Stimulated activated CD8-positive, alpha-beta memory T cell treated with anti-CD3 and anti-CD28 coated beads, Interleukin-7, amount 100 ng/mL, for 48 hours (primary cell): ENCODE measurements at places on chromosomes 12 and 14.

DNA sequence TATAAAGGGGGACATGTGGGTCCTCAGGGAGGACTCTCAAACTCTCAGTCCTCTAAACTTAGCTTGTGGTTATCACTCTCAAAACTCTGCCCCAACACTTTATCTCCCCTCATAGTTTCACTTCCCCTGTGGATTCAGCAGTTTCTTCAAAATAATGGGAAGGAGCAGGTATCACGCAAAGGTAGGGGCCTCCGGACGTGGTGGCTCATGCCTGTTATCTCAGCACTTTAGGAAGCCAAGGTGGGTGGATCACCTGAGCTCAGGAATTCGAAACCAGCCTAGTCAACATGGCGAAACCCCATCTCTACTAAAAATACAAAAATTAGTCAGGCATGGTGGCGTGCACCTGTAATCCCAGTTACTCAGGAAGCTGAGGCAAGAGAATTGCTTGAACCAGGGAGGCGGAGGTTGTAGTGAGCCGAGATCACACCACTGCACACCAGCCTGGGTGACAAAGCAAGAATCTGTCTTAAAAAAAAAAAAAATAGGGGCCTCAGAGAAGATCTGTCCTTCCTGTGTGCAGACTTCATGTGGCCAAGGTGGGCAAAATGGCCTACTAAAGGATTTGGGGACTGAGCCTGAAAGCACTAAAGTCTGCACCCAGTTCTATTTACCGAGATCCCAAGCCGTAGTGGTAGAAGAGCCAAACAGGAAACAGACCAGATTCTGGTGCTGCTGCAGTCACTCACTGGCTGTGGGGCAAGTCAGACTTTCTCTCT is 6.4 kb downstream of the ITGB7 start:
- DNase-seq: no peak

DNA sequence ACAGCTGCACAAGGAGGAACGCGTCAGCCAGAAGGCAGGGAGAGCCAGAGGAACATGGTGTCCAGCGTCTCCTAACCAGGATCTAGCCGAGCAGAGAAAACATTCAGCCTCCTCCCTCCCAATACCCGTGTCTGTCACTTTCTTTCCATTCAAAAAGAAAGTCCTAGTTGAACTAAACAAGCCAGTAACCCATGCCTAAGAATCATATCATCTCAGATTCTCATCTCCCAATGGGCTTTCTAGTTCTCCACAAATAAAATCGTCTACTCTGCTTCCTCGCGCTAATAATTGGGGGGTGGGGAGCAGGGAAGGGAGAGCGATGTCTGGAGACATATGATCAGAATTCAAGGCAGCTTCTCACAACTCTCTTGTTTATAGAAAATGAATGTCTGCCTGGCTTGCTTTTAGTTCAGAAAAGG is 7.4 kb downstream of the NKX2-1 start:
- DNase-seq: no peak

- DNase-seq: peak; percentile 44
Measured at GRCh38 chr12:106223485-106224354, 24.1 kb downstream of the CKAP4 start.

DNA sequence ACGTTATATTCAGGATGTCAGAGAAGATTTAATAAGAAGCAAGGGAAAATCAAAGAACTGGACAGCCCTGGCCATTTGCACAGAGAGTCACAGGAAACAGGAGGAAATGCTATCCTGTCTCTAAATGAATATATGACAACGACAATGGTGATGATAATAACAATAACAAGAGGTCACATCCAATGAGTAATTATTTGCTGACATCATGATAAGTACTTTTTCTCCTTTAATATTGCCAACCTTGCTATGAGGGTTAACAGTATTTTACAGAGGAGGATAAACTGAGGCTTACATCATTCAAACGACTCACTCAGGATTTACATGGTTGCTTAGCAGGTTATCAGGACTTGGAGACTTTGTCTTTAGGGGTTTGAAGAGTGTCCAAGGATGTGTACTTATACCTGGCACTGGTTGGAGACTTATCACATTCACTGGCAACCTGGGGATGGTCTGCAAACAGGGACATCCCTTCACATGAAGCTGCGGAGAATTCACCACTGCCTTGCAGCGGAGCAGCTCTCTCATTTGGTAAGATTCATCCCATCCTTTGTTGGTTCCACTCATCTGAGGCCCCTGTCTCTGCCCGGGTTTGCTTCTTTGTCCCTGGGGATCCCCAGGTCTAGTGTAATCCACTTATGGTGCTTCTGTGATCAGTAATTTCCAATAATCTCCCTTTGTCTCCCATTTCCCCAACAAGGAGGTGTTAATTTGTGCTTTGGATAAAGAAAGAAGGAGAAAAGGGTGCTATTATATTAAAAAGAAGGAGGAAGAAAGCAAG is 637.8 kb downstream of the BCL11B start:
- no peak for DNase-seq

DNA sequence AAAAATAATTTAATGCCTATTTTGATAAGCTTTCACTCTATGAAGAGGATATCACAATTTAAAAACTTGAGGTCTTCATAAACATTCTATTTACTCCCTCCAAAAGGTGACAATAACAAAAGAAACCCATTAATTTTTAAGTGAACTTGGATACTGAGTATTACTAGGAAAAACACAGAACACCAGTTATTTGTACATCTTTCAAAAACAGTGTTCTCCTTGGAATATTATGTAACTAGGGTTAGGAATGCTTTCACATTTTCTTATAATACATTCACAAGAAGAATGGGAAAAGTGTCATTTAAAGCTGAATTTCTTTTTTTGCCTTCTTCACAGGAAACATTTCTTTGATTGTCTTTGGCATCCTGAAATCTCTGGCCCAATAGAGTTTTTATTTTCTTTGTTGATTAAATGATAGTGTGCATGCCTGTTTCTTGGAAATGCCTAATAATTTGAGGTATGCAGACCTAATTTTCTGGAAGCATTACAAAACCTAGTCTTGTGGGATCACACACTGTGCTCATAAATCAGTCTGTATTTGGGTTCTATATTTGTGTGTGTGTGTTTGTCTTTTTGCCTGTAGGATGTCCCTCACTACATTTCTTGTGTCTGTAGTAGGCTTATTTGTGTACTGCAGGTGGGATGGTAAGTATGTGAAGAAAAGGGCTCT is 76.5 kb downstream of the WNK1 start:
- no peak for DNase-seq

- DNase-seq: peak; percentile 13
Measured at GRCh38 chr12:85036234-85036707, at the start of the genes LRRIQ1 and TSPAN19. Gene LRRIQ1, plus strand, starts transcription at chr12:85036351. Its CDS starts 1,826 bp downstream, at chr12:85038177. Gene TSPAN19, minus strand, starts transcription at chr12:85036277. Its CDS starts 6,331 bp downstream, at chr12:85029946.

GRCh38 chr12:47882781-47883546 is 21.8 kb downstream of the VDR start:
- DNase-seq: no peak

DNA sequence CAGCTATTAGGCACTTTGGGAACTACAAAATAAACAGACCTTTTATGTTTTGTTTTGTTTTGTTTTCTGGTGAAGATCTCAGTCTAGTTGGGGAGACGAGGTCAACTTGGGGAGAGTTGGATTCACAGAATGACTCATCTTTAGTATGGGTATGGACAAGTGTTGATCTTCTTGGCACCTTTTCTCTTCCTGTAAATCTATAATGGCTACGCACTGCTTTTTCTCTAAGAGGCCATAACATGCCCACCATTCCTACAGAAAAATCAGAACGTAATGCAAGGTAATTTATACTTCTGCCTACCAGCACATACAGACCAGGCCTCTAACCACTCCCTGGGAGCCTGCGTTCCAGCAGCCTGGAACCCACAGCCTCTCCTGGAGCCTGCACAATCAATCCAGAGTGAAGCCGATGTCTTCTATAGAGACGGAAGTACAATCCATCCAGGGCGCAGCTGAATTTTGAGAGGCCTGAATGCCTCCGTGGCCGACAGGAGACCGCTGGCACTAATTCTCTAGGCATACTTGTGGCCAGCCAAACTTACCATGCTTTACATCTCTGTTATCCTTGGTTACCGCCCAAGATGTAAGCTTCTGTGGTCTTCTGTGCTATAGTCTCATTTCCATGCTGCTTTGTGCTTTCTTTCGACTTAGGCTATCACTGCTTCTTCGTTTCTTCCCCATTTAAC is 717 bp downstream of the PPHLN1 start:
- no peak for DNase-seq

DNA sequence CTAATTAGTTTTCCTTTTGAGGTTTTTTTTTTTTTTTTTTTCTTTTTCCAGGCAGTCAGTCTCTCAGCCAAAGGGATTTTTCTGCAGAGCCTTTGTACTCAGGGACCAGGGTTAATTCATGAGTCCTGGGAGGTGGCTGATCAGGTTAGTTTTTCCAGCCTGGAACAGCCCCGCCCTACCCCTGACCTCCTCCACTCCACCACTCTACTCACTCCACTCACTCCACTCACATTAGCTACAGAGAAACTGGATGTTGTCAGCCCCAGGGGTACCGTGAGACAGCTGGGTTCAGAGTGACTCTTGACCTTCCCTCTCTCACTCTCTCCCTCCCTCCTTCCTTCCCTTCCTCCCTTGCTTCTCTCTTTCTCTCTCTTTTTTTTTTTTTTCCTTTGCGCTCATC is 161.0 kb downstream of the CRADD start:
- no peak for DNase-seq

- no peak for DNase-seq
Measured at GRCh38 chr12:62658910-62659309, 192.3 kb downstream of the MON2 start.

DNA sequence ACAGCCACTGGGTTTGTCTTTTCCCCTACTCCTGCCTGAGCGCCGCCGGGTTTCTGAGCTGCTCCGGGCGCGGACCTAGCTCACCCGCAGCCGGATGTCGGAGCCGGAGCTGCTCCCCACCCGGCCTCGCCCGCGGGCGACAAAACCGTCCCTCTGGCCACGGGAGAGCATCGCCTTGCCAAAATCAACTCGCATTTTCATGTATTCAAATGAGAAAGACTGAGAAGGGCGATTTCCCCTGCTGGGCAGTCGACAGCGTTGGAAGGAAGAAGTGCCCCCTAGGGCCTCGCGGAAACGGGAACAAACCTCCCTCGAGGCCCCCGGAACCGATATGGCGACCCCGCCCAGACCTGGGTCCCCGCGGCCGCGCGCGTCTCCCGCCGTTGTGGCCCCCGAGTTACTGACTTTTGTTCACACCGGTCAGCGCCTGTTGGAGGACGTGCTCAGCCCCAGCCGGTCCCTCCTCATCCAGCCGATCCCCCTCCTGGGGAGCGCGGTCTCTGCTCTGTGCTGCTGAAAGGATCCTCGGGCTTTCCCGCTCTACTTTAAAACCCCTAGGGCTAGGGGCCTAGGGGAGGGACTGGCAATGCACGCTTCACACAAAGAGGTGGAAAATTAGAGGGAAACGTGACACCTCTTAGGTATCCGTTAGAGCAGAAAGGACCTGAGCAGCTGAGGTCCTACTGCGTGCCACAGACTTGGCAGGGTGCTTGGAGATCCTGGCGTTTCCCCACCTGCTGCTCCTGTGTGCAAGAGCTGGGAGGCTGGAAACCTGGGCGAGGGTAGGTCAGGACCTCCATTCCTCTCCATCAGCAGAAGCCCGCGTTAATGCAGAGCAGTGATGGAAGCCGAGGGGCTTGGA is 4.3 kb downstream of the TTC6 start:
- DNase-seq: no peak

GRCh38 chr12:114764510-114764909 is 80.5 kb upstream of the TBX3 start:
- no peak for DNase-seq

GRCh38 chr14:23361320-23361719 is 3.7 kb downstream of the EFS start:
- DNase-seq: no peak

DNA sequence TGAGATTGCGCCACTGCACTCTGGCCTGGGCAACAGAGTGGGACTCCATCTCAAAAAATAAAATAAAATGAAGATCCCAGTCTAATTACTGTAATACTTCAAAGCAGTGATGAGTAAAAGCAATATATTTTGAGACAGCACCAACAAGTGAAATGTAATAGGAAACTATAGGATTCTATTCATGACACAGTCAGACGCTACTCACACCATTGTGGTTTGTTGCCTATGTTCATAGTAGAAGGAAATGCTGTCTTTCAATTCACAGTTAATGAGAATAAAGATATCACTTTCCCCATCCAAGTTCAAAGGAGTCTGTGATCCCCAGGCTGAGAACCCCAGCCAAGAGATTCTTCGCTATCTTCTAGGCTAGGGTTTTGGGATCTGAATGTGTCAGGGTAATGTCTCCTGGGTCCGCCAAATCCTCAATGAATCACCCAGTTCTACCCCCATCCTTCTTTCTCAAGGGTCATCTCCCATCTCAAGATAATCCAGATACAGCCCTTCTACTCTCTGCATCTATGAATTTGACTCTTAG is 16.6 kb upstream of the DTX1 start:
- no peak for DNase-seq

DNA sequence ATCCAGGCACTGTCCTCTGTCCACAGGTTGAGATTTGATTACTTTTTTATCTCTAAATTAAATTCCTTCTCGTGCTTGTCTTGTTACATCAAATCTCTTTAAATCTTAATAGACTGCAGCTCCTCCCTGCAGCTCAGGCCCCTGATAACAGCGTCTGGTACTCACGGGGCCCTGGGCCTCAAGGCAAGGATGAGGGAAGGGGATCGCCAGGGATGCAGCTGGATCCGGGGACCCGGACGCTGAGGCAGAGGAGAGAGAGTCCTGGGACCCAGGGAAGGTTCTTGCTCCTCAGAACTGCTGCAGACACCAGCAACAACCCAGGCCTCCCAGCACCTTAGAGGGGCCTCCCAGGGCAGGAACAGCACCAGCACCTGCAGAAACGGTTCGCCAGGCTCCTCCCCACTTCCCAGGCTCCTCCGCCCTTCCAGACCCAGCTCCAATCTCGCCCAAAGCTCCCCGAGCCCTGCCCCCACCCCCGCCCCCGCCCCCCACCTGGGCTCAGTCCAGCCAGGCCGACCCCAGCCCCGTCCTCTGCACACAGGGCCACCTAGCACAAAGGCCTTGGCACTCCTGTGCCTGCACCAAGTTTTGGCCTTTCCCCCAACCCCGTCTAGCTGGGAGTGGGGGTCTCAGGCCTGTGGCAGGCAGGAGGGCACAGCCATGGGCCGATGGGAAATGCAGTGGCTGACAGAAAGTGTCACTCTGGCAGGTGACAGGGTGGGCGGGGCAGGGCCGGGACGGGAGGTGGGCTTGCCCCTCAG is 60.3 kb upstream of the GALNT9 start:
- DNase-seq: no peak

GRCh38 chr12:30932881-30933280 is 6.3 kb downstream of the TSPAN11 start:
- no peak for DNase-seq

DNA sequence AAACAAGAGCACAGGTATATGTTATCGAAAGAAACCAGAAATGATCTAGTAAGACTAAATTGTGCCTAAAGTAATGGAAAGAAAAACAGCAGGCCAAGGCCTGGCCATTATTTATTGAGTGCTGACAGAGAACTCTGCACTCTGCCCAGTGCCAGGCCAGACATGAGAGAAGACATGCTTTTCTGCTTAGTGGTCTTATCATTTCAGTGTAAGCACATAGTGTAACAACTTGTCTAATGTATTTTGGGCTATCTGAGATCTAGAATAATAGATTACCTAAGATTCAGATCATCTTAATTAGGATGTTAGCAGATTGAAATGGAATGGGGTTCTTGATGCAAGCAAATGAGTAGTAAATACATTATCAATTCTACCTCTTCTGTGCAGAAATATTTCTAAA is 278.3 kb downstream of the AKAP6 start:
- no peak for DNase-seq
